ENCODE measurements at places on chromosomes 16 and 17.

DNA sequence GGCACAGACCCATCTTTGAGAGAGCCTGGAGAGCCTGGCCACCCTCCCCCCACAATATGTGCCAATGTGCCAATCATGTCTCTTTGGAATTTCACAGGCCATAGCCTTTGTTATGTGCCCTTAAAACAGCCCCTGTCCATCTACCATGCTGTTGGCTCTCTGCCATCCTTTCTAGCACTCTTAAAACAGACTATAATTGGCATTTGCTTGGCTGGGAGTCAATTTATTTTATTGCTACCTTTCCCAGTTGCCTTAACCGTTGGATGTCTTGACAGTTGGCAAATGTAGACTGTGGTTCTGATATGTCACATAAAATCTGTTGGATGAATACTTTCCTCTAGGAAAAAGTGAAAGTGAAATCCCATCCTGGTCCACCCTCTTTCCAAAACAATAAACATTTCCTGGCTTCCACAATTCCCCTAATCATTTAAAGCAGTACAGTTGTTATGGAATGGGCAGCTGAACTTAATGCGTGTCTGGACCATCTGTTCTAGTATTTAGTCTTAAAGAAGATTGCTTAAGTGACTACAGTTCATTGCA, 394.0 kb downstream of the KCNJ2 start:
- no peak for DNase-seq

- DNase-seq: peak; percentile 48
Measured at GRCh38 chr17:42673885-42674754, 2.7 kb downstream of the PLEKHH3 start.

GRCh38 chr16:3087243-3088235, 11.6 kb downstream of the ZSCAN10 start:
- no peak for DNase-seq

GRCh38 chr17:58764373-58764772, 8.7 kb downstream of the PPM1E start:
- no peak for DNase-seq

GRCh38 chr17:30476726-30477082, 504 bp upstream of the GOSR1 start:
- peak; percentile 23 for DNase-seq

DNA sequence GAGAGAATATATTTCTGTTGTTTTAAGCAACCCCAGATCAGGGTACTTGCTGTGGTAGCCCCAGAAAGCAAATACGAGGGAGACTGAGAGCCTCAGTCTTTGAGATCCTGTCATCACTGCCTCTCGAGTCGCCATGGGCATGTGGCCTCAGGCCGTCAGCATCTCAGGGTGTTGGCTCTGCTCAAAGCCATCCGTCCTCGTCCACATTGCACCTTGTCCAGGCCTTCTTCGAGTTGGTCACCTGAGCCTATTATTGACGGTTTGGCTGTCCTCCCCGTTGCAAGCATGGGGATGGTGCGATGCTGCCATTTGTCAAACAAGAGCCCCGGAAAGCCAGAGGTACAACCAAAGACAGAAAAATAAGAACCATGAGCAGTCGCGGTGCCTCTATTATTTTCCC, 136.9 kb downstream of the IRF8 start:
- DNase-seq: no peak

DNA sequence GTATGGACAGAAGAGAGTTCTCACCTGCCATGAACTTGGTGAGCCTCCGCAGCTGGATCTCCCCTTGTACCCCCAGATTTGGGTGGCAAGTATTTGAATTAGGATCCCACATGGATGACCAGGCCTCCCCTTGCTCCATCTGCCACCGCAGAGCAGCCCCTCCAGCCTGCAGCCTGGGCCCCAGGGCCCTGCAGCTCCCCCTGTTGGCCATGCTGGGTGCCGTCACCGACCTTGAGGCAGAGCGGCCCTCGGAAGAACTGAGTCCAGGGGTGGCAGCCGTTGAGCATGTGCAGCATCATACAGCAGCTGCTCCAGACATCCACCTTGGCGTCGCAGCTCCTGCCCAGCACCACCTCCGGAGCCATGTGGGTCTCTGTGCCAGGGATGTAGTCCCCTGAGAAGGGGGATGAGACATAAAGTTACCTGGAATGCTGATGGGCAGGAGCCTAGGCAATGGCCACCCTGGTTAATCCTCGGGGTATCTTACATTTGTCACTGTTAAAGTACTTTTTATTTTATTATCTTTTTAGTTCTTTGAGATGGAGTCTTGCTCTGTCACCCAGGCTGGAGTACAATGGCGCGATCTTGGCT, 9.0 kb upstream of the SPATA32 start:
- peak; percentile 58 for DNase-seq

DNA sequence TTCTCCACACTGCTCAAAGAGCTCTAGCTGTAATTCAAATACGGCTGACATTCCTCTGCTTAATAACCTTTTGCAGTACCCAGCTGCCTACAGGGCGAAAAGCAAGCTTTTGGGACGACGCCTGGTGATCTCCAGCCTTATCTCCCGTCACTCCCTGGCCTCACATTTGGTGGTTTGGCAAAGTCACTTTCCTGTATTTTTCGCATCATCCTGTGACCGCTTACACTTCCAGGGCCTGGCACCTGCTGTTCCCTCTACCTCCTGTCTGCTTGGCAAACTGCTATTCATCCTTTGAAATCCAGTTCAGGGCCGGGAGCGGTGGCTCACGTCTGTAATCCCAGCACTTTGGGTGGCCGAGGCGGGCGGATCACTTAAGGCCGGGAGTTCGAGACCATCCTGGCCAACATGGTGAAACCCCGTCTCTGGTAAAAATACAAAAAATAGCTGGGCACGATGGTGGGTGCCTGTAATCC, 2.7 kb upstream of the BHLHA9 start:
- DNase-seq: no peak

DNA sequence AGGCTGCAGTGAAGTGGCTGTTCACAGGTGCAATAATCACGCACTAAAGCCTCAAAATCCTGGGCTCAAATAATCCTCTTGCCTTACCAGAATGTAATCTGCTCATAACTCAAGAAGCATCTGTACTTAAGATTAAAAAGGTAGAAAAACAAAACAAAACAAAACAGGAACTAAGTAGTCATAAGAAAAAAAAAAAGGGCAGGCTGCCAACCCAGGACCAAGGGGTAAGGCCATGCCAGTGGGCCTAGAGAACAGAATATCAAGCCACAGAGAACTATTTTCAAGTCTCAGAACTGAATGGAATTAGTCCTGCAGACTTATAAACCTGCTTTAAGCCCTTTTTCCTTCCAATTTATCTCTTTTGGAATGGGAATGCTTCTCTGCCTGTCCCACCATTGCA, 64.8 kb upstream of the TBC1D3K start:
- DNase-seq: no peak

DNA sequence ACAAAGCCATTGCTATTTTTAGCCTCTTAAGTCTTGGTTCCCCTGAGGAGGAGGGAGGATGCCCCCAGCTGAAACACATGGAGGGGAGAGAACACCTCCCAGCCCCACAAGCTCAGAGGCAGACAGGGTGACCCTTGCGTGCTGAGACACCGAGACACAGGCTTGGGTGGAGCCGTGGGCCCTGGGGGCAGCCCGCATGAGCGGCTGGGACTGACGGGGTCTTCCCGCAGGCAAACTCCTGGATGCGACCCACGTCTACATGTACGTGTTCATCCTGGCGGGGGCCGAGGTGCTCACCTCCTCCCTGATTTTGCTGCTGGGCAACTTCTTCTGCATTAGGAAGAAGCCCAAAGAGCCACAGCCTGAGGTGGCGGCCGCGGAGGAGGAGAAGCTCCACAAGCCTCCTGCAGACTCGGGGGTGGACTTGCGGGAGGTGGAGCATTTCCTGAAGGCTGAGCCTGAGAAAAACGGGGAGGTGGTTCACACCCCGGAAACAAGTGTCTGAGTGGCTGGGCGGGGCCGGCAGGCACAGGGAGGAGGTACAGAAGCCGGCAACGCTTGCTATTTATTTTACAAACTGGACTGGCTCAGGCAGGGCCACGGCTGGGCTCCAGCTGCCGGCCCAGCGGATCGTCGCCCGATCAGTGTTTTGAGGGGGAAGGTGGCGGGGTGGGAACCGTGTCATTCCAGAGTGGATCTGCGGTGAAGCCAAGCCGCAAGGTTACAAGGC, 9.8 kb downstream of the SLC16A3 start:
- peak; percentile 83 for DNase-seq

DNA sequence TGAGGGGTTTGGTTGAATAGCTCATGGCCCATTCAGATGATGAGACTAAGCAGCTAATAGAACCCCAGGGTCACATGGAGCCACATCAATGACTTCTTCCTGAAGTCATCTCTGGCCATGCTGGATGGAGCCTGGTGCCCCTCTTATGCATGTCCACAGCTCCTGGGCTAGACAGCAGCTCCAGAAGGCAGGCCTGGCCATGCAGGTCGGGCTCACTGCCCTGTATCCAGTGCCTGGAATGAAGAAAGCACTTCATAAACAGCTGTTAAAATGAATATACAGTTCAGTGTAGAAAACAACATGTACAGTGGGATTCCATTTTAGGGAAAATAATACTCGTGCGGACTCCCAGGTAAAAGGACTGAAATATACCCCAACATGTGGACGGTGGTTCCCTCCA, 73.9 kb downstream of the GNAO1 start:
- DNase-seq: no peak

GRCh38 chr16:64238571-64238970, 883.3 kb downstream of the CDH11 start:
- DNase-seq: no peak

DNA sequence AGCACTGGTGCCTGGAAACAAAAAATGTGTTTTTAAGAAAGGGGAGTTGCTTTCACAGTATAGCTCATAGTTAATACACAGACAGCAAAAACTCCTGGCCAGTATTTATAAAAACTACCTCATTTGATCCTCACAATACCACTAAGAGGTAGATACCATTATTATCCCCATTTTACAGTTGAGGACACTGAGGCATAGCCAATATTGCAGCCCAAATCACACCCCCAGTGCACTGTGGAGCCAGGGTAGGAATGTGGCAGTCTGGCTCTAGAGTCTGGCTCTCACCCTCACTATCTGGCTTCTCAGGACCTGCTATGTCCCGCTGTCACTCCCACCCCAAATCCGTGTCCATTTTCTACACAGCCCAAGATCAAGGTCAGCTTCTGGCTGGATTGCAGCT, 2.6 kb downstream of the ARHGAP23 start:
- DNase-seq: no peak

DNA sequence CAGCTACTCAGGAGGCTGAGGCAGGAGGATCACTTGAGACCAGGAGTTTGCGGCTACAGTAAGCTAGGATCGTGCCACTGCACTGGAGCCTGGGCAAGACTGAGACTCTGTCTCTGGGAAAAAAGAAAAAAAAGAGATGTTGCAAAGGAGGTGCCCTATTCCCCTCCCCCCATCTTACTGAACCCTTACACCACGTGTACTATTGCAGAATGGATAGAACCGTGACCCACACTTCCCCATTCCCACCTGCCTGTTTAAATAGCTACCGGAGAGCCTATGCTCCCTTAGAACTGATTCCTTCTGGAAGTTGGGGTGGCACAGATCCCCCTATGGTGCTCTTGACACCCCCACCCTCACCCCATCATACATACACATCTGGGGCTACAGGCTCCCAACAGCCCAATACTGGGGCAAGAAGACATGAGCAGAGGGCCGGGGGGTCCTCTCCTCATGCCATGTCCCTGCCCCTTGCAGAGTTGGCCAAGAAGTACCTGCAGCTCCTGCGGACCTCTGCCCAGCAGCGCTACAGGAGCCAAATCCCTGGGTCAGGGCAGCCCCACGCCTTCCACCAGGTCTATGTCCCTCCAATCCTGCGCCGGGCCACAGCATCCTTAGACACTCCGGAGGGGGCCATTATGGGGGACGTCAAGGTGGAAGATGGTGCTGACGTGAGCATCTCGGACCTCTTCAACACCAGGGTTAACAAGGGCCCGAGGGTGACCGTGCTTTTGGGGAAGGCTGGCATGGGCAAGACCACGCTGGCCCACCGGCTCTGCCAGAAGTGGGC, 35.7 kb downstream of the NLRC5 start:
- DNase-seq: no peak

DNA sequence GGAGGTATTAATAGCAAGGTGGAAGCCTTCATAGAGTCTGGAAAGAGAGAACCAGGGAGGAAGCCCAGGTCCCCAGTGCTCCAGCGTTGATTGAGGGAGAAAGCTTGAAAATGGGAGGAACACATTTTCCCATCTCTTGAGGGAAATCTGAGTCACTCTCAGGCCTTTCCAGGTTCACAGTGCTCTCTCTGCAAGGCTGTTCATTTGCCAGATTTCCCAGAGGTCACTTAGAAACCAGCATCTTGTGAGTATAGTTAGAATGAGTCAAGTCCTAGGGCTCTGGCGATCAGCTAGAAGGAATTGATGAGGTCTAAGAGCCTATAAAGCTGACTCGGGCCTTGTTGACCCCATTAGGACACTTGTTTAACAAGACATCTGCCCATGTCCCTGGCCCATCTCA, 17.7 kb upstream of the ZNF594 start:
- DNase-seq: no peak

GRCh38 chr17:2862197-2862596, 66.0 kb downstream of the RAP1GAP2 start:
- DNase-seq: no peak

DNA sequence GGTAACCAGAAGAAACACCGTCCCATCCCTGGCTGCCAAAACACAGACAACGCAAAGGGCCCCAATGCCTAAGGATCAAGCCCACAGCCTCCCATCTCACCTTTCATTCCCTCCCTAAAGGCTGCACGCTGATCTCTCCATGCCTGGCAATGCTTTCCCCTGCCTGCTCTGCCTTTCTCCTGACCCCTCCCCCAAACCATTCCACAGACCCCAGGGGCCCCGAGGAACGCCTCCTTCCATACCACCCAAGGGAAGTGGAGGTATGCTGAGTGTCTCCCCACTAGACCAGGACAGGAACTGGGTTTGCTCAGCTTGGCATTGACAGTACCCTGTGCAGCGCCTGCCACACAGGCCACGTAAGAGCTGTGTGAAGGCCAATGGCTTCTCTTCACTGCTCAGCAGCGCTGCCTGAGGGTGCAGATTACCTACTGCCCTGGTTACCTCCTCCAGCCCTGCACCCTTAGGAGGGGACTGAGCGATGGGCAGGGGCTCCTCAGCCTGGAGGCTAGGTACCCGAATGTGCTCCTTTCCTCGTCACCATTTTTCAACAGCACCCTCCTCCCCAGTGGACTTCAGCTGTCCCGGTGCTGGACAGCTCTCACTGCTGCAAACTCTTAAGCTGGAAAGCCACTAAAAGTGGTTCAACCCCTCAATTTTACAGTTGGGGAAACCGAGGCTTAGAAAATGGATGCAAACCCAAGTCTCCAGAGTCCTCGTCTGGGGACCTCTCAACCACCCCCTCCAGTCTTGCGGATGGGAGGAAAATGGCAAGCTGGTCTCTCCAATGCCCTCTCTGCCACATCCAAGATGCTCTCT, 45.0 kb downstream of the SRCIN1 start:
- no peak for DNase-seq
